T-helper 17 cell (primary cell): ENCODE measurements at places on chromosomes 11 and 22.

GRCh38 chr11:68584991-68585524 lies 99.3 kb upstream of the GAL start:
- DNase-seq: no peak

DNA sequence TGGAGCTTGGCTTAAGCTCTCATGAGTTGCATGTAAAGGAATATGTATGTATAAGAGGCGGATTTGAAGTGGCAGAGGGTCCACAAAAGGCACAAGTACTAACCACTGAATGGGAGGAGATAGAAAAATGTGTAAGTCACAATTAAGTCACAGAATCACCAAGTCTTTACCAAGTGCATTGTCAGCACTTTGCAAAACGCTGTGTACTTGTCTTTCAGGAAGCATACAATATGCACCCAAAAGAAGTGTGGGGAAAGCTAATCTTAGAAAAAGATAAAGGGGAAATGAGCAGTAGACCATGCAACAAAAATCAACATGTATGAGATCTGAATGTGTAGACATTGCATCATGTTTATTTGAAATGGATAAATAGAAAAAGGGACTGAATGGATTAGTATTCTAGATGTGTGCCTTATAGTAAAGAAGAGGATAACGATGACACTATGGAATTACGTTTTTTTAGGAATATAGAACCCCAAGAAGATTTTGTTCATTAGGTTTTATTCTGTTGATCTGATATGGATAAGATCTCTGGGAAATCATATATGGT lies 4.5 kb downstream of the CNTF start:
- no peak for DNase-seq

GRCh38 chr11:638631-639331 lies 1.7 kb downstream of the DRD4 start:
- DNase-seq: no peak

GRCh38 chr11:10032935-10033334 lies 261.1 kb downstream of the SBF2 start:
- DNase-seq: no peak

DNA sequence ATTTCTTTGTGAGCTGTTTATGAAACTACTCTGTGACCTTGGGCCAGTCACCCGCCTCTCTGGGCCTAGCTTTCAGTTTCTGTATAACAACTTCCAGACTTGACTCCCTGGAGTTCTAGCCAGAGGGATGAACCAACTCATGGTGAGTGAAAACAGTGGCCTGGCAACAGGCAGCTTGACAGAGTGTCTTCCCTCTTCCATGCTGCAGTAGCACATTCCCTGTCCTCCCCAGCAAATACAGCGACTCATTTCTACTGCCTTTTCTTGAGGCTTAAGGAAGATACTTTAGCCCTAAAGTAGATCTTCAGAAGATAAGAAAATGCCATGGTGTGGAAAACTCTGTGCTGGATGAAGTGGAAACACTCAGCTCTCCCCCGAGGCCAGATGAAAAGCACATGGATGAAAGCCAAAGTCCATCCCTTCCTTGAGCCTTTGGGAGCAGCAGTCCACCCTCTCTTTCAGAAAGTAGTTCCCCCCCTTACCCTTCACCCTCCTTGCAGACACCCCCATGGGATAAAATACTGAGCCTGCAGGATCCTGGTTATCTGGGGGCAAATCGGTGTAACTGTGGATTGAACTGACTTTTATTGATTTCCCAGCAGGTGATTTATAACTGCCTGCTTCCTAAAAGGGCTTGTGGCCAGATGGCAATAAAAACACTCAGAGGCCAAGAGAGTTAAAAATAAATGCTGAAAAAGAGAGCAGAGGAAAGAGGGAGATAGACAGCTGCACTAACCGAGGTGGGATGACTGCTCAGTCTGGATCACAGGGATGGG lies 24.1 kb downstream of the IRAG1 start:
- no peak for DNase-seq

DNA sequence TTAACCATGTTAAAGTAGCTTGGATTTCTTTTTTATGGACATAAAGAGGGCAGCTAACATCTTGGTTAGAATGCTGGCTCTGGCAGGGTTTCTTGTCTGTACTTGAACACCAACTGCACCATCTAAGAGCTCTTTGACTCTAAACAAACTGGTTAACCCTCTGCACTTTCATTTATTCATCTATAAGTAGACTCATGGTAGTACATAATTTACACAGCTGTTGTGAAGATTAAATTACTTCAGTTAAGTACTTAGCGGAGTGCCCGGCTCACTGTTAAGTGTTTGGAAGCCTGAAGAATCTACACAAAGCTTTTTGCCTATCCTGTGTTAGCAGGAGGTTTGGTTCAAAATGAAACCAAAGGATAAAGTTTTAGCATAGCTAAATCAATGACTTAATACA lies 846.2 kb upstream of the API5 start:
- no peak for DNase-seq
